ENCODE measurements at places on chromosomes 5 and 9.

DNA sequence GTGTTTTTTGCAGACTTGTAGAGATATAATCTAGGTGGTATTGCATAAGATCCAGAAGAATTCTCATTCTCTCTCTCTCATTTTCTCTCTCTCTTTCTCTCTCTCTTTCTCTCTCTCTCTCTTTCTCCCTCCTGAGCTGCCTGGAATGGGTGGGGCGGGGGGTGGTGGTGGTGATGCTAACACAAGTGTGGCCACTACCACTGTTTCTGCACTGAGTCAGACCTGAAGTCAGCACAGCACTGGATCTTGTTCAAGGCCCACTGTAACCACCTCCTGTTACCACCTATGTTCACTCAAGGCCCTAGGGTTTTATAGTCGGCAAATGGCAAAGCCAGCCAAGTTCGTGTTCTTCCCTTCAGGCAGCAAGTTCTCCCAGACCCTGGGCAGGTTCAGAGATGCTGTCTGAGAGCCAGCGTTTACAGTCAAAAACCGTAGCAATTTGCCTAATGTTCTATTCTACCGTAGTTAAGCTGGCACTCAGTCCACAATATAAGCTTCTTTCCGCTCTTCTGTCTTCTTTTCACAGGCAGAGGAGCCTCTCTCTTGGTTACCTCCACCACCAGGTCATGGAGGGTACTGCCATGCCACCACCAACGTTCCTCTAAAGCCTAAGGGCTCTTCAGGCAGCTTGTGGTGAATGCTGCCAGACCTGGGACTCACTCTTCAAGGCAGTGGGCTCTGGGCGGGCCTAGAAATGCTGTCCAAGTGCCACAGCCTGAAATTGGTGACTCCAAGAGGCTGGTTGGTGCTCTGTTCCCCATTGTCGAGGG lies 235.7 kb upstream of the PRR16 start:
- DNase-seq = no peak

- no peak for DNase-seq
Observed at GRCh38 chr5:151234476-151235238, 10.8 kb upstream of the CCDC69 start.

DNA sequence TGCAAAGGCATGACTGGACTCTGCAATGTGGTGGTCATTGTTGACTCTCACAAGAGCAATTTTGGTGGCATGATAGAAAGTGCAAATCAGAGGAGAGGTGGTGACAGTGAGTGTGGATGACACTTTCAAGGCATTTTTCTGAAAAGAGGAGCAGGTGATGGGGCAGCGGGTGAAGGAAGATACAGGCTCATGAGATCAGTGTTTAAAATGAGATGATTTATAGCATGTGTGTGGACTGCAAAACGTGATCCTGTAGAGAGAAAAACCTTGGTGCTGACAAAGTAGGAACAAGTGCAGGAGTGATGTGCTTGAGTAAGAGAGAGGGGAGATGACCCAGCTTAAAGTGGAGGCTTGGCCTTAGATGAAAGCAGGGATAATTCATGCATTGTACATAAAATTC lies 171.2 kb upstream of the PPP2R2B start:
- no peak for DNase-seq

GRCh38 chr5:17315710-17316221 lies 98.3 kb downstream of the BASP1 start:
- no peak for DNase-seq

- DNase-seq = no peak
Observed at GRCh38 chr9:108786901-108787689, 68.7 kb downstream of the ACTL7B start.

DNA sequence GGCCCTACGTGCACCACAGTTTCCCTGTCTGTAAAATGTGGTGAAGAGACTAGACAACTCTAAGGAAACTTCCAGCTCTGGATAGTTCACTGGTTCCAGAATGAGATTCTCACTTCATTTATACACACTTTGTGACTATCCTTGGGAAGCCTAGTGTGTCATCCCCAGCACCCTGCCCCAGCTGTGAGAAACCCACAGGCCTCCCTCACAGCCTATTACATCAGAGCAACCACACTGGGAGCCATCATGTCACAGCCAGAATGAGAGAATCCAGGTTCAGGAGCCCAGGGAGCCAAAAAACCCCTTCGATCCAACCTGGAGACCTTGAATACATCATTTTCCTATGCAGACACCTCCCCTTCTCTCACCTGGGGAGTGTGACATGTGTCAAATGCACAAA lies 21.0 kb upstream of the HAND1 start:
- no peak for DNase-seq

- no peak for DNase-seq
Observed at GRCh38 chr5:7773178-7773577, 77.8 kb downstream of the CFAP90 start.

DNA sequence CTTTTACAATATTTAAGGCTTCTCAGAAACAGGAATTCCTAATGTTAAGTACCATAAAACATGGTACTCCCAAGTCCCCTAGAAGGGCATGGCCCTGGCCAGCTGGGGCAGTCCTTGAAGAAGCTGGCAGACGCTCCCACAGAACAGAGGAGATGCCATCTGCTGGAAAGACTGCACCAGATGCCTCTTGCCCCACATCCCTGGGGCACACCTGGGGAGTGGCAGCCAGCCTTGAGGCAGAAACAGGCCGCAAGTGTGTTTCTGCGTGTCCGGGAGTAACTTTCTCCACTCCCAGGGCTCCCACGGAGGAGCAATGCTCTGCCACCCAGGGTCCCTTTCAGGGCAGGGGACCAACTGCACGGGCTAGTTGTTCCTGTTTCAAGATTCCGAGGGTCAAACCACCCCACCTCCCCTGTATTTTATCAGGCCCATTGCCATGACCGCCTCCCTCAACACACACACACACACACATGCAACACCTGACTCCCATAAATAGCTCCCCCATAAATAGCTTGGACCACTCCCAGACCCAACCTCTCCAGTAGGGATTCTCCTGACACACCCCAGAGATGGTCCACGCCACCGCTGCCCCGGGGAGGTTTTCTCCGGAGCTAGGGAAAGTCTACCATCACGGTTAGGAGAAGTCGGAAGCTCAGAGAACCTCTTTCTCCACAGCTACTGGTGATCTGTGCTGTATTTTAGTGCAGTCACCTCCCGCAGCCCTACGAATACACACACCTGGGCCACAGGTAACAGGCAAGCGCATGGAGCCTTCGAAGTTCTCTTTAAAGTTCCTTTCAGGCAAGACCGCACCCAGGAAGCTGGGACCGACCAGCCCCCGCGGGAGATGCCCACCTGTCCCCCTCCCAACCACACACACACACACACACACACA lies 1.5 kb downstream of the SPOCK1 start:
- no peak for DNase-seq

GRCh38 chr5:88045165-88045564 lies 223.5 kb downstream of the TMEM161B start:
- DNase-seq = no peak

GRCh38 chr5:14404780-14405179 lies 176.8 kb upstream of the OTULINL start:
- no peak for DNase-seq

- DNase-seq = no peak
Observed at GRCh38 chr5:161233553-161233952, 313.0 kb downstream of the GABRB2 start.

DNA sequence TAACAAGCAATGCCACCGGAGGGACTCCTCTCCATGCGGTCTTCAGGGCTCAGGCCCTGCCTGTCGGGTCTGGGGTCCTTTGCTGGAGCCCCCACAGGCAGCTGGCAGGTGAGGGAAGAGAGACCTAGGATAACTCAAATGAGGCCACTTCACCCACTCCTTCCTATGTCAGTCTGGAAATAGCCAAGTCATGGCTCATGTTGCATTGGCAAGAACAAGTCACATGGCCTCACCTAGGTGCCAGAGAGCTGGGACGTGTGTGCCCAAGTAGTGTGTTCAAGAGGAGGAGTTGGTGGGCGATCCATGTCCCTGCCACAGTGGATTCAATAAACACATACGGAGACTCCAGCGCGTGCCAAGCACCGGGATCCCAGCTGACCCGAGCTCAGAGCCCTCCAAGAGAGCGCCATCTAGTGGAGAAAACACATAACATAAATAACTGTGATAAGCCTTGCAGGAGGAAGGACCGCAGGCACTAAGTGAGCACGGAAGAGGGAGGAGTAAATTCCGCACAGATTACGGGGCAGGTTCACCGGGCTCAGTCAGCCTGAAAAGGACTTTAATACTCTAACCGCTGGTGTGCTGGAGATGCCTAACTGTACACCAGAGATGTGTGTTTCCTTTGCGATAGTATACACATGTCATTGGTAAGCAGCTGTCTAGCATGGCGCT lies 580.8 kb downstream of the CCDC171 start:
- no peak for DNase-seq

DNA sequence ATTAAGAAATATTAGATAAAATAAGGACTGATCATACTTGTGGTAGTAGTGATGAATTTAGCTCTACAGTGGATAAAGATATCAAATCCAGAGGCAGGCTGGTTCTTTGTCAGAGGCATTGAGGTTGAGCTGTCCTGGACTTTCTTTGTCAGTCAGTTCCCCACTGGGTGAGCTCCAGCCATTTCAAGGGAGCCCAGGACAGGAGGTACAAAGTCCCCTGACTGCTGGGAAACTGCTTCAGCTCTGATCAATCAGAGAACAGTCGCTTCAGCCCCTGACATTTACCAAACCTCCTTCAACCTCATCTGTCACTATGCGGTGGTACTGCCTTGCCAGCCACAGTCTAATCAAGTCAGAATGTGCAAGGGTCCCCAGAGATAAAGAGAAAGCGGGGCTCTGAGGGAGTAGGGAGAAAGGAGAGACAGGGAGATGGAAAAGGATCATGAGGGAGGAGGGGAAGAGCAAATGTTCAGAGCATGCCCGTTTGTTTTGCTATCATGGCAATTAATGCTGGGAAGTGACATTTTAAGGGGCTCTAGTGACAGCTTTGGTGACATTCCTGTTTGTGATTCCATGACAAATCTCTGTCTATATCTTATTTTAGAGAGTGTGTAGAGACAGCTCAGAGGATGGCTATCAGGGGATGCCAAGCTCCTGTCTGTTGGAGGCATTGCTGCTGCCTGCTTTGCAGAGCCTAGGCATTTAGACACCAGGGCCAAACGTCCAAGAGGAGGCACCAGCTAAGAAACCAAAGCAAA lies 223.2 kb downstream of the ASTN2 start:
- no peak for DNase-seq

DNA sequence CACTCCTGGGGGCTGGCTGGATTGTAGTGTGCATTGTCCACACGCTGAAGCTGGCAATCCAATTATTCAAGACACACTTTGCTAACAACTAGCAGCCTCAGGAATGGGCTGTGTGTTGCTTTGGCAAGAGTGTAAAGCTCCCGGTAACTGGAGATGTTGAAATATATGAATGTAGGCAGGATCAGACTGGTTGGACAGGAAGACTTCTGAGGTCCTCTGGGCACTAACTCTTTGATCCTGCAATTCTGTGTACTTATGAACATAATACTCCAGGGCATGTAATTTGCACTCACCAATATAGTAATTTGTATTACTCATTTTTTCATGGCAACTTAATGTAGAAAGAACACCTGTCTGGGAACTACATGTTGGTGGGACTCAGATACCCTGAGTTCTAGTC lies 106.7 kb upstream of the SLC28A3 start:
- no peak for DNase-seq

- DNase-seq = no peak
Observed at GRCh38 chr9:20040991-20041696, 252.3 kb upstream of the SLC24A2 start.

GRCh38 chr9:82302968-82303655 lies 314.5 kb downstream of the SPATA31D1 start:
- DNase-seq = no peak

DNA sequence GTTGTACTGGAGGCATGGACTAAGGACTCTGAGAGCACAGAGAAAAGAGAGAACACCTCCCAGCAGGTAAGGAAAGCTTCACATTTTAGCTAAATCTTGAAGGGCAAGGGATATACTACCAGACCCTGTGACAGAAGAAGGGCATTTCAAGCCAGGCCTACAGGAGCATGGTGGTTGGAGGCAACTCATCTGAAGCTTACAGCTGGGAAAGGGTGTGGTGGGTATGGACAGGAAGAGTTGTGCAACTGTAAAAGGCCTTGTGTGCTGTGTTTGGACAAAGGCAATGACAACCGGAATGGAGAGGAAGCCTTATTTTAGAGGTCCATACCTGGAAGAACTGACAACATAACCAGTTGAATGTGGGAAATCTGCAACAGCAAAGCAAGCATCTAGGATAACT lies 31.2 kb downstream of the NIPSNAP3B start:
- DNase-seq = no peak

GRCh38 chr9:2602704-2603116 lies 18.9 kb upstream of the VLDLR start:
- DNase-seq = no peak

DNA sequence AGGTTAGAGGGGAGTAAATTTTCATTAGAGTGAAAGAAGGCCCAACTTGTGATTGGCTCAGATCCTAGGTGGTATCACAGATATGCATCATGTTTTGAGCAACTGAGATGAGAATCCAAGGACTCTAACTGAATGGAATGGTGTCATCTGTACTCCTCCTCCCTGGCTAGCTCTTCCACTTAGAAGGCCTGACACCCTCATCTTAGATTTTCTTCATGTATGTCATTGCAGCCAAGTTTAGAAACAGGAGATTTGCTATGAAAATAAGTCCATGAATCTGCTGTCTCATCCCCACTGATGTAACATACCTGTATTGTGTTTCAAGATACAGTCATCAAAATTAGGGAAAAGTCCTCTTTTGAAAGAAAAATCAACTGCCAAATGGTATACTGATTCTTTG lies 54.4 kb downstream of the ITGA1 start:
- no peak for DNase-seq

GRCh38 chr9:89839952-89840351 lies 235.1 kb downstream of the GADD45G start:
- no peak for DNase-seq

GRCh38 chr5:174505621-174506020 lies 218.8 kb upstream of the MSX2 start:
- DNase-seq = no peak

- DNase-seq = no peak
Observed at GRCh38 chr9:79353856-79354520, 217.8 kb upstream of the TLE4 start.

- DNase-seq = no peak
Observed at GRCh38 chr5:172898218-172898842, 60.9 kb upstream of the RPL26L1 start.

DNA sequence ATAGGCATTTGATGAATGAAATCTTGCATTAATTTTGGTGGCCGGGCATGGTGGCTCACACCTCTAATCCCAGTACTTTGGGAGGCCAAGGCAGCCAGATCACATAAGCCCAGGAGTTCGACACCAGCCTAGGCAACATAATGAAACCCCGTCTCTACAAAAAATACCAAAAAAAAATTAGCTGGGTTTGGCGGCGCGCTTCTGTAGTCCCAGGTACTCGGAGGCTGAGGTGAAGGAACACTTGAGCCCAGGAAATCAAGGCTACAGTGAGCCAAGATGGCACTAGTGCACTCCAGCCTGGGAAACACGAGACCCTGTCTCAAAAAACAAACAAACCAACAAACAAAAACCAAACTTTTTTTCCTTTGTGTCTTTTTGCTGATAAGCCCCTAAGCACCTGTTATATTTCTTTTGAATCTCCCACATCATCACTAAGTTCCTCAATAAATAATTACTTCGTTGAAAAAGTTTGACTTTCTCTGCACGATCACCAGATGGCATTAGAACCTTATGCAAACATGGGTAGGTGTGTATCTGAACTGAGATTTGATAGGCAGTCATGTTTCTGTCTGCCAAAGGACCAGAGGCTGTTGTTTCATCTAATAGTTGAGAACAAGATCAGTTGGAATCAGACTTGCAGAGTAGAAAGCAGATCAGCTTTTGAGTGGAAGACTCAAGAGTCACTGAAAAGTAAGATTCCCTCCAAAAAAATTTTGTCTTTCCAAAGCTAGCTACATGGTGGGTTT lies 5.5 kb upstream of the MATR3 start:
- no peak for DNase-seq

Measured in stimulated activated CD4-positive, alpha-beta T cell treated with anti-CD3 and anti-CD28 coated beads, Interleukin-1b, Interleukin-23, amount 100 ng/mL, for 1 hour (primary cell).